ENCODE measurements at places on chromosomes 3 and 15.

DNA sequence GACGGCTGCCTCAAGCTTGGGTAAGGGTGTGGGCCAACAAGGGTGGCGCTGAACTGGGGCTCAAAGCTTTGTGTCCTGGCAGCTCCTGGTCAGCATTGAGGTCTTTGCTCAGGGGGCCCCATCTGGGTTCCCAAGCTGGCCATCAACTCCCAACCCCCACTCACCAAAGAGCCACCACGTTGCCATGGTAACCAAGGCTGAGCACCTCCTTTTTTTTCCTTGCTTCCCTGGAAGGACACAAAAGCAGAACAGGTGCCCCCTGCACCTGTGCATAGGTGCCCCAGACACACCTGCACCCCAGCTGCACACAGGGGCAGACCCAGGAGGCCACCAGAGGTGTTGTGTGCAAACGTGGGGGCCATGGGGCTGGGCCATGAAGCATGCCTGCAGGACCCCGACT, 16.5 kb downstream of the UROC1 start:
- DNase-seq = no peak

DNA sequence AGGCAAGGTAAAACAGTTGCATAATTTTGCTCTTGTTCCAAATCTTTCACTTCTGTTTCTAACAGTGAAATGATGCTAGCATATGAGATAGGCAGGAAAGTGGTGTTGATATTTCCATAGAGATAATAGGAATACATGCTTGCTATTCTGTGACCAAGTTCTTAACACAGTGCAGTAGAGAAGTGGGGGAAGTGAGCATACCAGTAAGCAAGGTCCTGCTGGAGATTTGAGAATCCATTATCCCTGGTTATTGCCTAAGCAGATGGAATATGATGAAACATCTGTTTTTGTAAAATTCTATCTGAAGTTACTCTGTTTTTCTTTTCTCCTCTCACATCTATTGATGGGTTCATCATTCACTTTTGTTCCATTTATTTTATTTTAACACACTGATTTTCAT, 28.7 kb downstream of the USP8 start:
- DNase-seq = peak; percentile 7

DNA sequence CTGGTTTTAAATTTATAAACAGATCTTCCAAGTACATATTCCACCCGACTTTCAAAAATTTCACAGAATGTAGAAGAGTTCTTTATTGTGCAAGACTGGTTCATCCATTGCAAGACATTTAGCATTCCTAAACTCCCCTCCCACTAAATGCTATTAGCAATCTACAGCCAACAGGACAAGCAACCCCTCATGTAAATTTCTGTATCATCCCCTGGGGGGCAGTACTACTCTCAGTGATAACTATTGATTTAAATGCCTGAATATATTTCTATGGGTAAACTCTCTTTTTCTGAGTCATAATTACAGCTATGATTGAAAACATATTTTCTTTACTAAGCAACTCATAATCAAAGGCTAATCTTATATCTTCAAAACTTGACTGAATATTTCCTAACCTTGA, 10.7 kb upstream of the SLC15A2 start:
- DNase-seq = no peak

DNA sequence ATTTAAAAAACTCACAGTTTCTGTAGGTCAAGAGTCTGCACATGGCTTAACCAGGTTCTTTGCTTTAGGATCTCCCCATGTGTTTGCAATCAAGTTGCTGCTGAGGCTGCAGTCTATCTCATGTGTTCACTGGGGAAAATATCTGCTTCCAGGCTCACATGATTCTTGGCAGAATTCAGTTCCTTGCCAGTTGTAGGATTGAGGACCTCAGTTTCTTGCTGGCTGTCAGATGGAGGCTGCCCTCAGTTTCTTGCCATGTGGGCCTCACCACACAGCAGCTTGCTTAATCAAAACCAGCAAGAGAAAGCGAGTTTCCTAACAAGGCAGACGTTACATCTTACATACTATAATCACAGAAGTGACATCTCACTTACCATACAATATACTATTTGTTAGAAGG, 10.0 kb upstream of the TBC1D5 start:
- peak; percentile 40 for DNase-seq

GRCh38 chr3:121730940-121731687, 18.4 kb downstream of the GOLGB1 start:
- no peak for DNase-seq

DNA sequence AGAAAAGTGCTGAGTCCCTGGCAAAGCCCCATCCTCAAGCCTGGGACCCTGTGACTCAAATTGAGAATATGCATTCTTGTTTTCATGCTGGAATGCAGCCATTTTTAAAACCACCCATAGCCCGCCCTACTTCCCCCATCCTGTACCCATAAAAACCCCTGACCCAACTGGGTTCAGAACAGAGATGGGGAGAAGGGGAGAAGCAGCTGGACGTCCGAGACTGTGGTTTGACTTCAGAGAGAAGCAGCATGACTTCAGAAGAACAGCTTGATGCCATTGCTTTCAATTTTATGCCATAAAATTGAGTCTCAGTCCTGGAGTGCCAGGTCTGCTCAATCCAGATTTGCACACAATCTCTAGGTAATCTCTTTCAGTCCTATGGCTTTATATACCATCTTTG, 78.2 kb downstream of the BCHE start:
- no peak for DNase-seq

DNA sequence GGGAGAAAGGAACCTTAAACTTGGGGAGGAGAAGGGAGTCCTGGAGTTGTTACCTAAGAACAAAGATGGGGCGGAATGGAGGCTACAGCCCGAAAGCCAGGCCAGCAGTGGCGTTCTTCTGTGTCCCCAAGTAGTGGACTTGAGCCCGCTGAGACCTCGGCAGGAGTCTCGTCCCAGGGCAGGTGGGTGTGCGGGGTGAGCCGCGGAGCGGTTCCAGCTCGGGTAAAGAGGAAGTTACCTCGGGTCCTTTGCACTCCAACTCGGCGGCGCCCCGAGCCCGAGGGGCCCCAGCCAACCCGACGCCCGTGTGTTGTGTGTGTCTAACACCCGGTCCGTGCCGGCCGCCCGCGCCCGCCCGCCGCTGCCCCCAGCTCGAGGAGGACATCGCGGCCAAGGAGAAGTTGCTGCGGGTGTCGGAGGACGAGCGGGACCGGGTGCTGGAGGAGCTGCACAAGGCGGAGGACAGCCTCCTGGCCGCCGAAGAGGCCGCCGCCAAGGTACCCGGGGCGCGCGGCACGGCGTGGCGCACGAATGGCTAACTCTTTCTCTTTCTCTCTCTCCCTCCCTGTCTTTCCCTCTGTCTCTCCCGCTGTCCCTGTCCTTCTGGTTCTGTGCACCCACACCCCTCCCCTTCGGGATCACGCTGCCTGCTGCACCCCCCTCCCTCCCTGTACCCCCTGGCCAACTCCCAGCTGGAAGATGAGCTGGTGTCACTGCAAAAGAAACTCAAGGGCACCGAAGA, 959 bp downstream of the TPM1 start:
- DNase-seq = peak; percentile 20

GRCh38 chr3:142925140-142925539, 36.3 kb upstream of the PCOLCE2 start:
- DNase-seq = no peak

GRCh38 chr15:64333986-64334929, 21.7 kb downstream of the CSNK1G1 start:
- DNase-seq = no peak

Data from MV-4-11 (cell line).